ENCODE measurements at places on chromosomes 4 and X.

- no peak for DNase-seq
Measured at GRCh38 chr4:165991325-165992180, 118.5 kb downstream of the TLL1 start.

GRCh38 chr4:25915353-25915705 is 1.3 kb downstream of the SMIM20 start:
- no peak for DNase-seq

DNA sequence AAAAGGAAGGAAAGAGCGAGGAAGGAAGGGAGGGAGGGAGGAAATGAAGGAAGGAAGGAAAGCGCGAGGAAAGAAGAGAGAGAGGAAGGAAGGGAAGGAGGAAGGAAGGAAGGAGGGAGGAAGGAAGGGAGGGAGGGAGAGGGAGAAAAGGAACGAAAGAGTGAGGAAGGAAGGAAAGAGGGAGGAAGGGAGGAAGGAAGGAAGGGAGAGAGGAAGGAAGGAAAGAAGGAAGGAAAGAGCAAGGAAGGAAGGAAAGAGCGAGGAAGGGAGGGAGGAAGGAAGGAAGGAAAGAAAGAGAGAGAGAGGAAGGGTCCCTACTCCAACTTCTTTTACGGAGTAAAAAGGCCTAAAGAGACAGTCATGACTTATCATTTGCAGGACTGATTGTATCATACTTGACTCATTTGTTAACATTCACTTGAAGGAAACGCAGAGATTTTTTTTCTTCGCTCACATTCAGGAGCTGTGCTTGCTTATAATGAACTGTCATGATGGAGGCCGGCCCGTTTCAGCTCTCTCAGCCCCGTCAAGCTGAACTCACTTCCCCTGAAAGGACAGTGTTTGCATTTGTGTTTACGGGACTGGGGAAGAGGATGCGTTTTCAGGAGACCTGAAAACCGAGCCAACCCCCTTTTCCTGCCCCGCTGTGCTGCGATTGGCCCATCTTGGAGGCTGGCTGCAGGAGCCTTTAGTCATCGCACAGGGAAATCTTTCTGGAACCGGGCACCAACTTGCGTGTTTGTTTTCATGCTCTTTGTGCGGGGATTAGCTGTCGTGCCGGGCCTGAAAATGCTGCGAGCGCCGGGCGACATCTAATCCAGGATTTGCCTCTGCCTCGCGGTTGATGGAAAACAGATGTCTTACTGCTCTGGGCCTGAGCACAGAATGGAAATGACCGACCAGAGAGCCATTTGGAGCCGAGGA is 17.8 kb downstream of the TRIM2 start:
- no peak for DNase-seq

GRCh38 chrX:36573720-36574119 is 434.4 kb upstream of the FAM47C start:
- no peak for DNase-seq

DNA sequence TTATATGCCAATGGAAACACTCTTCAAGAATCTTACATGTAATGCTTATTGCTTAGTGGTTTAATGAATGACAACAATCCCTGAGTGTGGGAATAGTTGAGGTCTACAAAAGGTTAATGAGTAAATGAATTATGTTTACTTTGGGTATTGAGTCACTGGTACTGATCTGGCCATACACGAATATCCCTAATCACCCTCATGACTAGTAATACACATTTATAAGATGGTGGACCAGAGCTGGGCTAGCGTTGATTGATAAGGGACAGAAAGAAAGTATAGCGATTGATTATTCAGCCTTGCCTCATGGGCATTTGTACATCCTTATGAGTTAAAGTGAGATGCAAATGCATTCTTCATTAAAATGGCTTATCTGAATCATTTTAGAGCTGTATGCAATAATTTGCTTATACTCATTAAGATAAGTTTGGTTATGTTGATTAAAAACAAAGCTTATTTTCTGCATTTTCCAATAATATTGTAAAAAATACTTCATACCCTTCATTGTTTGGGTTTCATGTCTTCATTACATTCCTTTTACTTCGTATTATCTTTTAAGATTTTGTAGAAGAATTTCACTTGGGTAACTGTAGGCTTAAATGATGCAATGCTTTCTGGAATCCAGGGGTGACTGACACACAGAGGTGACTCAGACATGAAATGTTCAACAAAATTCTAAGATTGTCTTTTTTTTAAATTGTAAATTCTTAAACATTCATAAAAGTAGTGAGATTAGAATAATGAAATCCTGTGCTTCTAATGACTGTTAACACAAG is 47.4 kb downstream of the FGF2 start:
- DNase-seq, result no peak

DNA sequence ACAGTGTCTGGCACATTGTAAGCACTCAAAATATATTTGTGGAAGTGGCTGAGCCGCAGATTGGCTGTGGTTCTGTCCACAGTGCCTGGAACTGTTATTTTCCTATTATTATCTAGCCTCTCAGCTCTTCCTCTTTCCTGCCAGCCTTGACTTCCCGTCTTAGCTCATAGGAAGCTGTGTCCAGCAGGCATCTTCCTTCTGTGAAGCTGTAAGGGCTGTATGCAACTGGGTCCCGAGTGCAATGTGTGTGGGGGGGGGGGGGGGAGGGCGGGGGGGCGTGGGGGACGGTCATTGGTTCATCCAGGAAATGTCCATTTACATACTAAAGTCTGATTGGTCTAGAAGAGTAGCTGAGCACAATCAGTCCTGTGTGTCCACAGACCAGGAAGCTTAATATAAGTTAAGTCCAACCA is 210.7 kb downstream of the PDGFRA start:
- DNase-seq, result no peak

DNA sequence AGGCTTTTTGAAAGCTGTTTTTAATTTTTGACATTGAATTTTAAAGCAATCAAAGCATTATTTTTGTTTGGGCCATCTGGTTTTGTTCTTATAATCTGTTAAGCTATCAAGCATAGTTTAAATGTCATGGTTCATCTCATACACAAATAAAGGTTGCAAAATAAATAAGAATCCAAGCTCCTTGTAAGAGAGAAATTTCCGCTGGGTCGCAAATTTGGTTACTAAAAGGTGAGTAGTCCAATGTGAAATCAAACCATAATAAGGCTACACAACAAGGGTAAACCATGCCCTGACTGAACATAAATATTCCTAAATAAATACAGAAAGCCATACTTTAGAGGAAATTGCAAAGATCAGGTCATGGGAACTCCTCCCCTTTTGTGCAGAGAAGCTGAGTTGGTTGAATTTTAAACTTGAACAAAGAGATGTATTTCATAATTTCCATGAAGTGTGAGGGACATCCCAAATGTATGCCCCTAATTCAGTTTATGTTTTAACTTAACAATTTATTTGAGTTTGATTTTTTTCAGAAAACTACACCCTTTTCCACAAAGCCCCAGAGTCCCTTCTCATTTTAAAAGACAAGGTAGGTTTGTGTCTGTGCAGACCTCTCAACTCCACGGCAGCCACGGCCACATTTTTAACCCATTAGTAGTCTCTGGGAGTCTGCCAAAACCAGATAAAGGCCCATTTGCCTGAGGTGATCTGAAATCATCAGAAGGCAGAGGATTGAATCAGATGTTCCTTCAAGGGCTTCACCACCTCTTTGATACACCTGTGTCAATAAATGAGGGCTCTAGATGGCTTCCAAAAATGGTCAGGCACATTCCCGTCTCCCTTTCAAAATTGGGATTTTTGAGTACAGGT is 85.2 kb downstream of the PLAC1 start:
- no peak for DNase-seq

GRCh38 chr4:173857828-173858227 is 327.8 kb upstream of the HAND2 start:
- no peak for DNase-seq

DNA sequence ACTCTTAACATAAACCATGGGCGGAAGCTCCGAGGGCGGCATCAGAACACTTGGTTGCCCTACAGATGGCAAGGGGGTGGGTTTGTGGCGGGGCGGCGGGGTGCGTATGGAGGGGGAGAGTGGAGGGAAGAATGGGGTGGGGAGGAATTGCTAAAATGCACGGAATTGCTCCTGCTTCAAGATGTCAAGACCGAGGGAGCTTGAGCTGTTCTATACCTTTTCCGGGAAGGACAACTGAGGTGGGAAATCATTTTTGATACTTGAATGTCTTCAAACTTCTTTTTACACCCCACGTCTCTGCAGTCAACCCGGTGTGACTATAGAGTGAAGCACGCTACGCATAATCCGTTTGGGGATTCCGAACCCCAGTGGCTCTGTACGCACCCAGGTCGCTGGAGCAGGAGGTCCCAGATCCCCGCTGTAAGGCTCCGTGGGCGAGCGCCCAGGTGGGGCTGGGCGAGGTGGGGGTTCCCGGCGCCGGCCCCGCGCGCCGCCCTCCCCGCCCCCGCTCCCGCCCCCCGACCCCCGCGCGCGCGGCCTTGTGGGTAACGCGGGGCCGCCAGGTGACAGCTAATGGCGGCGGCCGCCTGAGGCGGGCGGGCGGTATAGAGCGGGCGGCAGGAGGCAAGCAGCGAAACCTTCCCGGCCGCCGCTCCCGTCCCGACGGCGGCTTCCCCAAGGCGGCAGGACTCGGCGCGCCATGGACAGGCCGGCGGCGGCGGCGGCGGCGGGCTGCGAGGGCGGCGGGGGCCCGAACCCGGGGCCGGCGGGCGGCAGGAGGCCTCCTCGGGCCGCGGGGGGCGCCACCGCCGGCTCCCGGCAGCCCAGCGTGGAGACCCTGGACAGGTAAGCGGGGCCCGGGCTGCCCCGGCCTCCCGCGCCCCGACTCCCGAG is at the start of gene MTMR1:
MTMR1 (plus strand) TSS at position 566 of the 894 bp plus-strand sequence; CDS start at position 701, 135 bp downstream.
- no peak for DNase-seq

GRCh38 chrX:31459361-31459760 is 387.5 kb upstream of the FTHL17 start:
- no peak for DNase-seq

GRCh38 chrX:78102091-78102490 is 2.0 kb upstream of the PGK1 start:
- no peak for DNase-seq

- no peak for DNase-seq
Measured at GRCh38 chr4:38861791-38862190, 5.2 kb upstream of the TLR6 start.

DNA sequence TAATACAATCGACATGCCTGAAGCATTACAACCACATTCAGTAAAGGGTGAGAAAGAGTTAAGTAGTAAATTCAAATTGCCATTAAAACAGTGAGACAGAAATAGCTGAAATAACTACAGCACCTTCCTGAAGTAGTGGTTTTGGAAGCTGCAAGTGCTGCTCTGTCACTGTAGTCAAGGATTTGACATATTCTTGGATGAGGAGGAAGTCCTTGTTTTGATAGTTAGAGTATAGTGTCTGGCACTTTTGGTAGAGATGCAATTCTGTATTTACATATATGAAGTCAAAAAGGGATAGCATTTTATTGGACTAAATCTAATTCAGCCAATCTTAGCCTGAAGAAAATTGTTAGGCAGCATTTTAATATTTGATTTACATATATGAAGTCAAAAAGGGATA is 1559.6 kb downstream of the TECRL start:
- DNase-seq, result no peak

- DNase-seq, result no peak
Measured at GRCh38 chrX:44503560-44503959, 39.1 kb downstream of the FUNDC1 start.

DNA sequence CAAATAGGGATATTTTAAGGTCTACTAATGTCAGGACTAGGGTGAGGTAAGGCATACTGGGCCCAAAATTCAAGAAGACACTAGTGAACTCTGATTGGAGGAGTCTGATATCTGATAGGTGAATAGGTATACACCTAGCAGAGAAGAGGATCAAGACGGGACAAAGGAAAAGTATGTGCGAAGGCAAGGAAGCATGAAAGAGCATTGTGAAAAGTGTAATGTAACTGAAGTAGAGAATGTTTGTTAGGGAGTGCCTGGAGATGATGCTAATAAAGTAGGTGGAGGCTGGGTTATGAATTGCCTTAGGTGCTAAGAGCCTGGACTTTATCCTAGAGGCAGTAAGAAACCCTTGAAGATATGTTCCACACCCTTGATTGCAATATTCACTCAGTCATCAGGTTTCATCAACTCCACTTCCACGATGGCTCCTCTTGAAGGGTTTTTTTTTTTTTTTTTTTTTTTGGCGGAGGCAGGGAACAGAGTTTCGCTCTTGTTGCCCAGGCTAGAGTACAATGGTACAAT is 49.9 kb upstream of the XIAP start:
- no peak for DNase-seq

DNA sequence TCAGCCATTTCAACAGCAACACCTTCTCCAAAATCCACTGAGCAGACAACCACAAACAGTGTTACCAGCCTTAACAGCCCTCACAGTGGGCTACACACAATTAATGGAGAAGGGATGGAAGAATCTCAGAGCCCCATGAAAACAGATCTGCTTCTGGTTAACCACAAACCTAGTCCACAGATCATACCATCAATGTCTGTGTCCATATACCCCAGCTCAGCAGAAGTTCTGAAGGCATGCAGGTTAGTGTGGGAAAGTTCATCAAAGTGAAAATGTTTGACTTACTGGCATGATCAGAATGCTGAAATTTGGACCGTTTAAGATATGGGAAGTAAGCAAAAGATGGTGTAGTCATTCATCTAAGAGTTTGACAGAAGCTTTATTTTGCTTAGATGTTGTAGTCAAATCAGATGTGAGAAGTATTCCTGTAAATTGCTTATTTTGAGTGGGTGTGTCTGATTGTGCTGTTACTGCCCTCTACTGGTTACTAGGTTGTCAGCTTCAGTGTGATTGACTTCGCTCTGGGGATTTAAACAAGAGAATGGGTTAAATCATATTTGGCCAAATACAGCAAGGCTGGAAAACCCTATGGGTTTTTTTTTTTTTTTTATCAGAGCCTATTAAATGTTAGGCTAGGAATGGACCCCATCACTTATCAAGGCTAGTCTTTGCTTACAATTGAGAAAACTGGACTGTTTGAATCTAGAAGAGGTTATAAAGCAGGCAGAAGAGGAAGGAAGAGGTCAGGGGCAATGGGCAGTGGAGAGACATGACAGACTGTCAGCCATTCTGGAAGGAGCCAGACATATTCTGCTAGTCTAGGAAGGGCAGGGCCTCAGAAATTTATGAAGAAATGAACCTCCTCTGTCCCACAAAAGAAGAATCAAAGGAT is 130.3 kb downstream of the DIPK2B start:
- DNase-seq, result no peak

GRCh38 chr4:72959411-72959810 is 110.1 kb downstream of the COX18 start:
- no peak for DNase-seq

GRCh38 chr4:113080050-113080449 is 30.6 kb downstream of the ANK2 start:
- DNase-seq, result no peak

GRCh38 chr4:60962286-60962685 is 237.8 kb upstream of the ADGRL3 start:
- DNase-seq, result no peak

Measured in activated CD4-positive, CD25-positive, alpha-beta regulatory T cell treated with anti-CD3 and anti-CD28 coated beads, Interleukin-2, amount 50 U/mL, for 72 hours (primary cell).